ENCODE measurements at places on chromosomes 11 and 22.
A peak's percentile ranks its signal among the peaks of the same experiment; 100 is the strongest.

GRCh38 chr11:2088746-2089535, 50.2 kb downstream of the IGF2 start:
- no peak for DNase-seq

DNA sequence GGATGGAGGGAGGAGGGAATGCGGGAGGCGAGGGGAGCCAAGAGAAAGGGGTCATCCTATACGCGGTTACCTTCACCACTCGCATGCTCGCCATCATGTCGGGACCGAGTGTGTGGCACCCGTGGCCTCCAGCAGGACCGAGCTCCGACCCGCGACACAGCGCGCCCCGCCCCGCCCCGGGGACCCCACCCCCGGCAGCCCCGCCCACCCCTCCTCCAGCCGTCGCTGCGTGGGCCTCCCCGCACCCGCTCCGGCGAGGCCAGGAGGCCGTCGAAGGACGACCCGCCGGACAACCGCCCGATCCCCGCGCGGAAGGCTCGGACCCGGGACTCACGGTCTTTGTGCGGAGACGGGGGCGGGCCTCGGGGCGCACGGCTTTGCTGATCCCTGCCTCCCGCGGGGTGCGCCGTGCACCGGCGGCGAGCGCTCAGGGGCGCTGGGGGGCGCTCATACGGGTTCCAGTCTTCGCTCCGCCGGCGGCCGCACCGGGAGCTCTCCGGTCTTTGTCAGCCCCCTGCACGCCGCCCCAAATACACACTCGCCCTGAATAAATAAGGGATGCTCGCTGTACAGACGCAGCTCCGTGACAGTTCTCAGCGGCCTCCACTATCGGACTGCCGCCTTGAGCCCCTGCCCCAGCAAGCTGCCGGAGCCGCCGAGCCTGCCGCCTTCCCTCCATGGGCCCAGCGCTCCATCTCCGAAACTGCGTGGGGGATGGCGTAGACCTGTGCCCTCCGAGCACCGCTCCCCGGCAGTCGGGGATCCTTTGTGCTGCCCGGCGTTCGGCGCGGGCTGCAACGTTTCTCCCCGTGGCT, at the start of gene UBE2L6:
UBE2L6 (minus strand) TSS at position 158 of the 815 bp plus-strand sequence; CDS start at position 97, 61 bp downstream.
- no peak for DNase-seq

DNA sequence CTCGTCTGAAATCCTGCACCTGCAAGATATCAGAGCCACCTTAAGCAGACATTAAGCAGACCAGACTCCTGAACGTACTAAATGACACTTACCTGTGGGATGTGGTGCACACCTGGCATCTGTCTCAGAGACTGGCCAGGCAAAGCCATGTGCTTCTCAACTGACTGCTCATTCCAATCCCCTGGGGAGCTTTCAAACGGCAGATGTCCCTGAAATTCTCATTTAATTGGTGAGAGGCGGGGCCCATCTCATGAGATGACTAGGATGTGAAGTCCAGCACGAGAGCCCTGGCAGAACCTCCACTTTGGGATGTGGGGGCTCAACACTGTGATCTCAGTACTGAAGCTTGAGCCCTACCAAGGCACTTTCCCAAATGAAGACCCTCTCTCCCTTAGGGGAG, 84.9 kb upstream of the HMGXB4 start:
- no peak for DNase-seq

DNA sequence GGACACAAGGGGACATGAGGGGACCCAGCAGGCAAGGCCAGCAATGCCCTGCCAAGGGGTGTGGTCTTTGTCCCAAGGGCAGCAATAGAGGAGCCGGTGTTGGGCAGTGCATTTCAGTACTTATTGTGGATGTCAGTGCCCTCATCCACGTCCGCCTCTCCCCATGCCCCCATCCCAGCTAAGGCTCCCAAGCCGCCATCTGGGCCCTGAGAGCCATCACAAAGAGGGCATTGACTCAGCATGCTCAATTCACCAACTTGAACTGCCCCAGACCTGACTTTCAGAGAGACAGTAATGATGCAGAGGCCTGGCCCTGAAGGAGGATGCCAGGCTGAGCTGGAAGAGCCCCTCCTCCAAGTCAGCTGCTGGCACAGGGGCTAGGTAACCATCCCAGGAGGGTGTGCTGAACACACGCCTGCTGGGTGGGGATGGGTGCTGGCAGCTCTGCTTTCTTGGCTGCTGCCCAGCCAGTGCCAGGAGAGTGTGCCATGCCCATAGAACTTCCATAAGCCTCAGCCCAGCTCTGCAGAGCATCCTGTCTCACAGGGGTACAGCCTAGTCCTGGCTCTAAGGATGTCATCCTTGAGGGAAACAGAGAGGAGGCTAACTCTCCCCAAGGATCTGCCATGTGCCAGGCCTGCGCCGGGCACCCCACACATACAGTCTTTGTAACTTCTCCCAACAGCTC, 46.5 kb downstream of the PDE2A start:
- no peak for DNase-seq

DNA sequence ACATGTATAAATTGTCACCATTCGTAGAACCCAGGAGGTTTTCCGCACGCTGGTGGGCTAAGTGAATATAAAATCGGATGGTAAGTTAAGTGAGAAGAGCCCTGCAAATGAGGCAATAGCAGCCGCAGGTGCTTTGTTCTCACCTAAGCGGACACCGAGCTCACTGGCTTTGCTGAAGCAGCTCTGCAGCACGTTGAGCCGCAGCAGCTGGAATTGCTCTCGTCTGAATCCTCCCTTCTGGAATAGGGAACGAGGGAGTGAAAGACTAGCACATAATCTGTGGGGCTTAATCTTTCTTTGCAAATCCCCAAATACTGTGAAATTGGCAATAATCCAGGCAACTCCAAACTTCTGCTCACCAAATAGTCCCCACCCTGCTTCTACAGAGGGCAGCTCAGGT, 488.1 kb downstream of the NTM start:
- DNase-seq: no peak

- no peak for DNase-seq
Observed at GRCh38 chr11:65262381-65262680, 569 bp downstream of the POLA2 start.

GRCh38 chr22:38246692-38247091, 26.1 kb downstream of the TMEM184B start:
- DNase-seq: no peak

DNA sequence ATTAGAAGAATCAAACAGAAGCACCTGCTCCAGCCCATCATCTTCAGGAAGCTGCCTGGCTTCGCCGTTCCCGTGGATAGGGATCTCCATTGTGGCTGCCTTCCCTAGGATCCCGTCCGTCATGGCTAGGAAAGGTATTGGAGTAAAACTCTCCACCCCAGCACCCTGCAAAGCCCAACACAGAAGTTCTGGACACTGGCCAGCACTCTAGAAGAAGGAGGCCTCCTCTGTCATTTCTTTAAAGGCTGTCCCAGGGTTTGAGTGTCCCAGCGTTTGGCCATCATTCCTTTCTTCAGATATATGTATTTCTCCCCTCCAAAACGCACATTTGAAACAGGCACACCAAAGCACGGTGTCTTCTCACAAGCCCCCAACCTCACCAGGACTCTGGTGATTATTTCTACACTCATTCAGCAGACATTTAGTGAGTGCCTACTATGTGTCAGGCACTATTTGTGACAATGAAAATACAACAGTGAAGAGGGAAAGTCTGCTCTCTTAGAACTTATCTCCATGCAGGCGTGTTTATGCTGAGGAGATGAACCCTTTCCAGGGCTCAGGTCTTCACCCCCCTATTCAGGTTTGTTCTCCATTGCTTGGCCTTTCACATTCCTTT, 724 bp downstream of the ARFIP2 start:
- DNase-seq: no peak

DNA sequence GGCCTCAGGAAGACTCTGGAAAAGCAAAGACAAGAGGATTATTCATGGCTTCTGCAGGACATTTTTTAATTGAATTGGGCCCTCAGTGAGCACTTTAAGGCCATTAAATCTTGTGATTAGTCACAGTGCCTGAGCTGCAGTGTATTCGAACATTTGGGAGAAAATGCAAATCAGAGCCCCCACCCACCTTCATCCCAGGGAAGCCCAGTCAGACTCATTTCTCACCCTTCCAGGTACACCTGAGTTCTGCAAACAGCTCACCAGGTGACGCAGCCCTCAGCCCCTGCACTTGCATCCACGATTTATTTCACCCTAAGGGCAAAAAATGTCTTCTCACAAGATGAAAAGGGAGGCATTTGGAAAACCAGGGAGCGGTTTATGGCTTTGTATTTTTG, 128.7 kb downstream of the MPPED1 start:
- DNase-seq: peak; percentile 32

DNA sequence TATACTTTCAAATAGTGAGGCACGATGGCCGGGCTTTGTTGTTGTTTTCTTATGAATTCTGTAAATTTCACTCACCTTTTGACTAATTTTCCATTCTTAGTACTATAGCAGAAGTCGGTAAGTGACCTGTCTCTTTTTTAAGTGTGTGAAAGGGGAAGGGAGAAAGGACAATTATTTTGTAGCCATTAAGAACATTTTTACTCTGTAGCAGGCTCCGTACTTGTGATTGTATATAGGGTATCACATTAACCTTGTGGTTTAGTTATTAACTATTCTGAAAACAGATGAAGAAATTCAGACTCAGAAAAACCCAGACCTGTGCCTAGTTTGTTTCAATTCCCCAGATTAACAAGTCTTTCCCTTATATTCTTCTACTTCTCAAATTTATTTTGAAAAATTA, 78.7 kb downstream of the CASP12 start:
- no peak for DNase-seq

DNA sequence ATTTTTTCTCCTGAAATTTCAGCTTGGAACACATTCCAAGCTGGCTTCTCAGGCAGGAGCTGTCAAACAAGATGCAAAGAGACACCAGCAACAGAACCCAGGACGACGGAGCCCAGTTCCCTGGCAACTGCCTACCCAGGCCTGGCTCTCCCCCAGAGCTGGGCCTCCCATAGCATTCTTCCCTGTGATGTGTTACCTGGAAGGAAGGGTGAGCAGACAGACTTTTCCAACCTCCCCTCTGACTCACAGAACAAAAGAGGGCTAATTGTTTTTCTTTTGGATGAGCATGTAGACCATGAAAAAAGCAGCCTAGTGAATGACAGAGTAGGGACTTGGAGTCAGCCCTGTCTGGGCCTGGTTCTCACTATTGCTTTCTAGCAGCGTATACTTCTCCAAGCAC, 55.3 kb upstream of the BMAL1 start:
- DNase-seq: no peak

DNA sequence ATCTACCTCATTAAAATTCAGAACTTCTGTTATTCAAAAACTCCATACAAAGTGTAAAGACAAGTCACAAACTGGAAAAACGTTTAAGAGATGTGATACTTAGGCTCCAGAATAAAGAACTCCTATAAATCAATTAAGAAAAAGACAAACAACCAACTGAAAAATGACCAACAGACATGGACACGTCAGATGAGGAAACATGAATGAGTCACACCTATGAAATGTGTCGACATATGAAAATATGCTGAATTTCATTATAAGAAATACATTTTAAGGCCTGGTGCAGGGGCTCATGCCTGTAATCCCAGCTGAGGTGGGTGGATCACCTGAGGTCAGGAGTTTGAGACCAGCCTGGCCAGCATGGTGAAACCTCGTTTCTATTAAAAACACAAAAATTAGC, 78.7 kb downstream of the ENTHD1 start:
- no peak for DNase-seq

GRCh38 chr22:31346733-31347250, 646 bp upstream of the PATZ1 start:
- no peak for DNase-seq

- DNase-seq: no peak
Observed at GRCh38 chr11:92642177-92642931, 327.1 kb upstream of the MTNR1B start.

DNA sequence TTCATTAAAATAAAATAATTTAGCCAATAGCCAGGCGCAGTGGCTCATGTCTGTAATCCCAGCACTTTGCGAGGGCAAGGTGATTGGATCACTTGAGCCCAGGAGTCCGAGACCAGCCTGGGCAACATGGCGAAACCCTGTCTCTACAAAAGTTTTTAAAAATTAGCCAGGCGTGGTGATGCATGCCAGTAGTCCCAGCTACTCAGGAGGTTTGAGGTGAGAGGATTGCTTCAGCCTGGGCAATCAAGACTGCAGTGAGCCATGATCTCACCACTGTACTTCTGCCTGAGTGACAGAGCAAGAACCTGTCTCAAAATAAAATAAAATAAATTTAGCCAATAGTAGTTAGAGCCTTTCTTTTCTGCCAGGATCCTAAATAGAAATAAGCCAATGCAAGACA, 12.2 kb downstream of the HPS5 start:
- DNase-seq: no peak

DNA sequence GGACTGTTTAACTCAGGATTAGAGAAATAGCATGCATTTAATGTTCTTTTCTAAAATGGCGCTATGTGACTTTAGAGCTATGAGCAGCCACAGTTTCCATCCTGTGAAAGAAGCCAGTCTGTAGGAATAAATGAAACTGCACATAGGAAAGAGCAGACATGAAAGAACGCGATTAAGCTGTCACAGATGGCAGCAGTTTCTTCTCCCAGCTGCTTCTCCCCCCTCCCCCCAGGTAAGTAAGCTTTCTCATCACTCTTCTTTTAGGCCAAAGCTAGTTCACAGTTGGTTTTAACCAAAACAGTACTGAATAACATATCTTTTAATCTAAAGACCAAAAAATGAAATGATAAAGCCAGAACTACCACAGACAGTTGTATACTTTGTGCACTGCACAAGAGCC, 266.4 kb downstream of the KCNA4 start:
- no peak for DNase-seq

DNA sequence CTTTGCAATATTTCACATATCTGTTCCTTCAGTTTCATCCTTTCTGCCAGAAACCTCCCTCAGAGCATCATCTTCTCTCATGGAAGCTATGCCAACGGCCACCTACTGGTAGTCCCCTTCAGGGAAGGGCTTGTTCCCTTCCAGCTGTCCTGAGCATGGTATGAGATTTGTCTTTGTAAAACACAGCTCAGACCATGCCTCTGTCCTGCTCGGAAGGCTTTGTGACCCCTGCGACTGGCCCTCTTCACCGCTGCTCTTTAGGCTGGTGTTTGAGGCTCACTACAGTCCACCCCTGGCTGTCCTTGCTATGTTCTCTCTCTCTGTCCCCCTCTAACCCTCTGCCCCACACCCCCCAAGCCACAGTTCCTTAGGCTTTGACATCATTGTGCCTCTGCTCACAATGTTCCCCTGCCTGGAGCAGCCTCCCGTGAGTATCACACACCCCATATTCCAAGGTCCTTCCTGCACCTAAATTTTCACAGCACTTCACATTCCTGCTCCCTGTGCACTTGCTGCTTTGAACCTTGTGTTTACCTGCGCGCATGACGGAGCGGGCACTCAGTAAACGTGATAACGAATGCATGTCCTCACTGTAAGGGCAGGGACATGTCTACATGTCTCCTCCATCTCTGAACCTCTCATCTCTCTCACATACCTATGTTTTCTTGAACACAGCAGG, 24.0 kb upstream of the ACER3 start:
- no peak for DNase-seq

GRCh38 chr11:57155838-57156607, 25.7 kb upstream of the LRRC55 start:
- DNase-seq: no peak
